Stimulated activated CD8-positive, alpha-beta memory T cell treated with anti-CD3 and anti-CD28 coated beads, Interleukin-7, amount 100 ng/mL, for 1 hour (primary cell): ENCODE measurements at places on chromosomes 5 and 9.

GRCh38 chr9:116737152-116737546 lies 50.0 kb downstream of the TRIM32 start:
- DNase-seq, result no peak

GRCh38 chr9:72718503-72718902 lies 197.1 kb downstream of the TMC1 start:
- DNase-seq, result no peak

DNA sequence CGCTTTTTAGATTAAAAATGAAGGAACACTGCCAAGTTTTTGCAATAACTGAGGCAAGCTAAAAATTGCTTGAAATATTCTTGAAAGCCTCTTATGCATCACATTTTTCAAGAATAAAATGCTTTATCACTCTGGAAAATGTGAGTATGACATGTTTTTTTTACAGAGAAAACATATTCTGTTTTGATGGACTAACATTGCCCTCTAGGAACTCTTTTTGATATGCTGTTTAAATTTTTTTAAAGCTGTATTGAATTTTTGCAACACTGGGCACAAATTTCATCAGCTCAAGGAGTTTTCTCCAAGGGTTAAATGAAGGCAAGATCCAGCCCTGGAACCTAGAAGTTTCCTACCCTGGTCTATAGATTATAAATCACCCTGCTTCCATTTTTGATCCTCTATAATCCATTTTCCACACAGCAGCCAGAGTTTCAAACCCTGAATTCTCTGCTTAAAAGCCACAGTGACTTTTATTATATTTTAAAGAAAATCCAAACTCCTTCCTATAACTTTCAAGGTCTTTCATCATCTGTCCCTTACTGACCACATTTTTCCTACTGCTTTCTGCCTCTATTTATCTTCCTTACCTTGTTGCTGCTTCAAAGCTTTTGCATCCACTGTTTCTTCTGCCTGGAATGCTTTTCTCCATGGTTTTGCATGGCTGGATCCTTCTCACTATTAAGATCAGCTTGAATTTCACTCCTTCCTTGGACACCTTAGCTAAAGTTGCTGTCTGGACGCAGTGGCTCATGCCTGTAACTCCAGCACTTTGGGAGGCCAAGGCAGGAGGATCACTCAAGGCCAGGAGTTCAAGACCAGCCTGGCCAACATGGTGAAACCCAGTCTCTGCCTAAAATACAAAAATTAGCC lies 60.9 kb downstream of the IL31RA start:
- DNase-seq, result no peak

DNA sequence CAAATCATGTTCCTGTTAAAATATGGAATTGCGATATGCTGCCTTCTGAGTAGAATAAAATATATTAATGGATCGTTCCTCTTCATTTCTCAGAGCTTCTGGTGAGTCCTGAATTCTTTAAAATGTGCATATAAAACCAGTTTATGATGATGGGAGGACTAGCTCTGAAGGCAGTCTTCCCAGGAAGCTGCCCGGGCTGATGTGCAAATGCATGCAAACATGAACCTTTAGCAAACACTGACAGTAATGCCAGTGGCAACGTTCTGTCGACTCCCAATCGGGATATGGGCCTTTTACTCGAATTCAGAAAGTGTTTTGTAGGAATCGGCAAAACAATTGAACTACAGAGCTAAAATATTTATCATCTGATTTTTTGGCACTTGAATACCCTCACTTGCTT lies 93.6 kb downstream of the TLE4 start:
- DNase-seq, result no peak

DNA sequence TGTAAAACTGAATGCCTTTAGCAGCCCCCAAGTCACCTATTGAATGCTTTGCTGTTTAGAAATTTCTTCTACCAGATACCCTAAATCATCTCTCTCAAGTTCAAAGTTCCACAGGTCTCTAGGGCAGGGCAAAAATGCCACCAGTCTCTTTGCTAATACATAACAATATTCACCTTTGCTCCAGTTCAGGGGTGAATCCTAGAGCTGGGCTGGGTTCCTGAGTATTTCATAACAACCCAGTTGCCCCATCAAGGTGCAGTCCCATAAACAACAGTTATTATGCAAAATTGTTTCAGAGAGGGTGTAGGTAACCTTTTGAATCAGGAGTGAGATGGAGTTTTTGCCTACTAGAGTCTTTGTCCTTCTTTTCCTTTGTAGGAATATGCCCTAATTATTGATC lies 19.0 kb upstream of the C1QTNF3 start:
- no peak for DNase-seq

- no peak for DNase-seq
Measured at GRCh38 chr5:11248966-11249365, 487.9 kb upstream of the DAP start.
